ENCODE measurements at places on chromosomes 2 and 18.

- DNase-seq, result no peak
These were observed 72.3 kb downstream of the SLC66A3 start for GRCh38 chr2:11227595-11227994.

DNA sequence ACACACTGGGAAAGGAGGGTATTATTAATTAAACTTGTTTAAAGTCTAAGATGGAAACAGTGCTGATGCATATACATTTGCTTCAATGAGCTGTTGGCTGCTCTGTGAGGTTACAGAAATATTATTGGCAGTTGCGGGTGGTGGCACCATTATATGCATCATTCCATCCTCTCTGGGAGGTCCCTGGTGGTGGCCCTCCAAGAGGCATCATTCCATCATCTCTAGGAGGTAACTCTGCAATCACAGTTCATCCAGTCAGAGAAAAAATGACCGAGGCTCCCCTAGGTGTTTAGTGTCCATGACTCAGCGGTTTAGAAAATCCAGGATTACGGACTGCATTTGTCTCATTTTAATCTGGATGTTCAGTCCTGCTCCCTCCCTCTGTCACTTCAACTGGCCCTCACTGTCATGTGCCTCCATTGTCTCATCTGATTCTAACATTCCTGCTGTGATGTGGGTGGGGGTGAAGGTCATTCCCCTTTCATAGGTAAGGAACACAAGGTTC is 15.4 kb downstream of the AFF3 start:
- no peak for DNase-seq

DNA sequence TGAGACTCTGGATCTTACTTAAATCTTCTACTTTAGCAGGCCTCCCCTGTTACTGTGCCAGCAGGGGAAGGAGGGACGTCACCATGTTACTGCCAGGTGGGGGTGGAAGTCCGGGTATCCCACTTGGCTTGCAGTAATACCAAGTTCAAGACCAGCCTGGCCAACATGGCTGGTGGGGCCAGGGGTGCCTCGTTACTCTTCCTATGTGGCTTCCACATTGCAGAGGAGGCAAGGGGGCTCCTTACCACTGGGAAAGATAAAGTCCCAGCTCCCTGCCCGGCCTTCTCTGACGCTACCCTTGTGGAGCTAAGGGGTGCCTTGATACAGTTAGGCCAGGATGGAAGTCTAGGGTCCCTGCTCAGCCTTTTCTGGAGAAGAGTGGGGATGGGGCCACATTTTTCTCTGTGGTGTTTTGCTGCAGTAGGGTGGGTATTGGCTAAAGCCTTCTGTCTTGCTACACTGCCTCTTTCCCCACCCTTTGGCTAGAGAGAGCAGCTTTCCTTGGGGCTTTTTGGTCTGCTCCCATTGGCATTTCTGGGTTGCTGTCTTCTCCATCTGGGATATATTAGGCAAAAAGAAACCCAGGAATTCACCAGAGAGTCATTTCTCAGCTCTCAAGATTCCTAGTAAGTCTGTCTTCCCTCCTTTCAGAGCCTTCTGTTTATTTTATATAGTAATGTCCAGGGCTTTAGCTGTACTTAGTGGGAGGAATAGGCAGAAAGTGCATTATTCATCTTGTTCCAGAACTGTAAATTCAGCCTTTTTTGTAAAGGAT is 21.9 kb downstream of the ELMOD3 start:
- no peak for DNase-seq

DNA sequence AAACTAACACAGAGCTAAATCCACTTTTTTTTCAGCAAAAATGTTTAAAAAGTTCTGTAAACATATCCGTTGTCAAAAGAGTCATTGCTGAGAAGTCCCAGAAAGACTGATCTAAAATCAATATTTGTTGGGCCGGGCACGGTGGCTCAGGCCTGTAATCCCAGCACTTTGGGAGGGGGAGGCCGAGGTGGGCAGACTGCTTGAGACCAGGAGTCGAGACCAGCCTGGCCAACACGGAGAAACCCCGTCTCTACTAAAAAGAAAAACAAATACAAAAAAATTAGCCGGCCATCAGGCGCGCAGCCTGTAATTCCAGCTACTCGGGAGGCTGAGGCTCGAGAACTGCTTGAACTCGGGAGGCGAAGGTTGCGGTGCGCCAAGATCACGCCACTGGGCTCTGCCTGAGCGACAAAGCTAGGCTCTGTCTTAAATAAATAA is 1.4 kb downstream of the OLA1 start:
- no peak for DNase-seq

DNA sequence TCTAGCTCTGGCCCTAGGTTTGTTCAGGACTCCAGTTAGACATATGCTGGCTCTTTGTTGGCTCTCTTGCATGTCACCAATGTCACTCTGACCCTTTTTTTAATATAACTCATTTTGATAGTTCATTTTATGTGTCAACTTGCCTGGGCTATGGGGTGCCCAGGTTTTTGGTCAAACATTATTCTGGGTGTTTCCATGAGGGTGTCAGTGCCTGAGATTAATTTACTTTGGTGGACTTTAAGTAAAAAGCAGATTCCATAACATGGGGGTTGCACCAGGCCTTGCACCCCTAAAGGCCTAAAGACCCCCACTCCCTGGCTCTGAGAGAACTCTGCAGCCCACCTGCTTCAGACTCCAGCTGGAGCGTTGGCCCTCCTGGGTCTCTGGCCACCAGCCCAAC is 48.1 kb upstream of the SNTG2 start:
- DNase-seq, result no peak

DNA sequence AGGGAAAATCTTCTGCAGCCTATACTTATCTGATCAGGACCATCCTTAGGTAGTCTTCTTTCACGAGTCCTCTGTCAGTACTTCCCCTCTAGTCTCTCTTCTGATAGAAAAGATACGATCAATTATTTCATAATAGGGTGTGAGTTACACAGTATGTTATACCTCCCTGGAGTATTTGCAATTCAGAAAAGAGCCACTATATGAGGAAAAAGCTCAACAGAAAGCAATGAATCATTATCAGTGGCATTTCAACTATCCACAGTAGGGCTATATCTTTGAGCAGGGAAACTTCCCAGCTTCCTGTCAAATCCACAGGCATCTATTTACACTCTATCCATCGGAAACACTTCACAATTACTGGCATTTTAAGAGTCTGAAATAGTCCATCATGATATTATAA is 105.3 kb upstream of the ACVR2A start:
- no peak for DNase-seq

GRCh38 chr18:52869942-52870907 is 530.2 kb downstream of the DCC start:
- DNase-seq, result no peak

- no peak for DNase-seq
These were observed 107.3 kb downstream of the MTCL1 start for GRCh38 chr18:8812631-8813030.

- DNase-seq, result no peak
These were observed 253.2 kb upstream of the COL3A1 start for GRCh38 chr2:188720811-188721605.

DNA sequence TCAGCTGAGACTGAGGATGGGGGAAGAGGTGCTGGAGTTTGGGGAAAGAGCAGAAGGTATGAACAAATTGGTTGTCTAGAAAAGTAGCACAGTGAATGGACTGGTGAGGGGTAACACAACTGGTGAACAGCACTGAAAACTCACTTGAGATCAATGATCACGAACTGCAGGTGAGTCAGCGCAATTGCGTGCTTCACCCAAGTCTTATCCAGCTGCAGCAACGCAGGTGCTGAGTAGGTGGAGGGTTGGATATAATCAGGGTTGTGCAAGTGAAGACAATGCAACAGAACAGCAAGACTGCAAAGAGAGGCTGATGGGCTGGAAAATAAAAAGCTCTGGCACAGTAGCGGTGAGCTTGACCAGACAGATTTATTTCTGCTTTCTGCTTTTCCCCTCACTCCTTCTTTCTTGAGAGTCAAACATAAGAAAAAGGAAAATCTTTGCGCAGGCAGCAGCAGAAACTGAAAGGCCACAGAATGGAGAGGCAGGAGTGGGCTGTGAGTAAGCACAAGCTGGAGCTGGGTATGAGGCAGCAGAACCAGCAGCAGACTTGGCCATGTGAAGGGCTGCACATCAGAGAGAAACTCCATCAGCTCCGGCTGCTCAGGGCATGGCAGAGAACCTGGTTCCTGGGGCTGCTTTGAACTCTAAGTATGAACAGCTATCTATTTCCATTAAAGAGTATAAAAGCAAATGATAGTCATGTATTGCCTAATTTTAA is 99.4 kb upstream of the ARL5A start:
- no peak for DNase-seq

- DNase-seq, result no peak
These were observed 57.0 kb upstream of the TXNDC2 start for GRCh38 chr18:9828506-9829396.

GRCh38 chr2:96601382-96602292 is 36.5 kb downstream of the KANSL3 start:
- no peak for DNase-seq

DNA sequence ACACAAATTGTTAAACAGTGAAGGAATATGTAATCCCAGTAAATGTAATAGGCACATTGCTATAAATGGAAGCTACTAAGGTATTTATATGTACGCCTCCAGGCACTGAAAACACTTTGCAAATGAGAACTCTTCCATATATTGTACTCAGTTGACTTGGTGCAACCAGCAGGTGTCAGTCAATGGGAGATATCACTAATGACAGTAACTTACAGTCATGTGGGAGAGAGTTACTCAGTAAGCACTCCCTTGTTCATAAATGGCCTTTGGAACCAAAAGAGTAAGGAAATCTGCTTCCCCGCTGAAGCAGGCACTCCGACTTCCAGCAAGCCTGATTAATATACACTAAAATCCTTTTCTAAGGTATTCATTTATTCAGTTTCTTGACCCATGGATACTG is 5.9 kb downstream of the MDH1 start:
- no peak for DNase-seq

- DNase-seq, result no peak
These were observed 101.4 kb downstream of the MYOM1 start for GRCh38 chr18:3118195-3119010.

- no peak for DNase-seq
These were observed 100.3 kb downstream of the DPP10 start for GRCh38 chr2:114542695-114543094.

- no peak for DNase-seq
These were observed 282.9 kb upstream of the RGPD4 start for GRCh38 chr2:107543793-107544192.

GRCh38 chr2:168143813-168144212 is 103.6 kb downstream of the STK39 start:
- DNase-seq, result no peak

DNA sequence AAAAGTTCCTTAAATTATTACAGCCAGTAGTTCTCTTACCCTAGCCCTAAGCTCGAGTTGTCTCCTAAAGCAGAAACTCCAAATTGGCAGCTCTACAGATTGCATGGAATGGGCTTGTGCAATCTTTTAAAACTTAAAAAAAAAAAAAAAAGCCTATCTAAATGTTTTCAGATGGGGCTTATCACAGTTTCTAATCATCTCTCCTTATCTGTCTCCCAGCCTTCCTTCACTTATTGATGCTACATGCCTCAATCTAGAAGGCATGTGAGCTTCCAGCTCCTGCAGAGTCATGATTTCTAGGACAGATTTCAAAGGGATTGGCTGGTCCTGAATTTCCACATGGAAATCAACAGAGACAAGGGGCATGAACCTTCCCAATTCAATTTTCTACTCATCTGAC is 33.1 kb upstream of the PELI1 start:
- DNase-seq, result no peak

DNA sequence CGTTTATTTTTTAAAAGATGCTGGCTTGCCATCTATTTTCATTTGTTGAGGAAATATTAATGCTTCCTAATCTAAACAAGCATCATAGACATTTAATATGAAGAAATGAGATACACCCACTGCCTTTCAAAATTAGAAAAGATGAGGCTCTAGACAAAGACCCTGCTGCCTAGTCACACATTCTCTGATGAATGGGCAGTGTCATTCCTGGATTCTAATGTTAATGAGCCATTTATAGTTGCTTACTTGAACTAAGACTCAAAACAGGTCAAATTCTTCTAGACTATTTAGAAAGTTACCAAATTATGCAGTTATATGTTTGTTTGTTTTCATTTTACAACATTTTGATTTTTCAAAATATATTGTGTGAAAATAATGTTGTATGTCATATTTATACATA is 237.6 kb downstream of the CDH7 start:
- DNase-seq, result no peak

- no peak for DNase-seq
These were observed 510.2 kb downstream of the ZNF516 start for GRCh38 chr18:75984853-75985252.

DNA sequence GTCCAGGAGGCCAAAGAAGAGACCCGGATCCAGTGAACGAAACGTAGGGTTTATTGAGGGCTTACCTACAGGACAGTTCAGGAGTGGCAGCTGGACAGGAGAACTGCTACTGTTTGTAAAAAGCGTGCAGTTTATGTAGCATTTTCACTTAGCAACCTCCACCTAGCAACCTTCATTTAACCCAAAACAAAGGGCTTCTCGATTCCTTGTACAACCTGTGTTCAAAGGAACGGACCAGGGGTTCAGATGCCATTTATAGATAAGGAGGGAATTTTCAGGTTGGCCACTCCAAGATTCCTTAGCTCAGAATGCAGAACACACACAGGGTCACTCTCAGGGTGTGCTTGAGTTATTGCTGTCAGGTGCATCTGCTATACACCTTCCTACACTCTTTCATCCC is 65.1 kb upstream of the YWHAQ start:
- no peak for DNase-seq

DNA sequence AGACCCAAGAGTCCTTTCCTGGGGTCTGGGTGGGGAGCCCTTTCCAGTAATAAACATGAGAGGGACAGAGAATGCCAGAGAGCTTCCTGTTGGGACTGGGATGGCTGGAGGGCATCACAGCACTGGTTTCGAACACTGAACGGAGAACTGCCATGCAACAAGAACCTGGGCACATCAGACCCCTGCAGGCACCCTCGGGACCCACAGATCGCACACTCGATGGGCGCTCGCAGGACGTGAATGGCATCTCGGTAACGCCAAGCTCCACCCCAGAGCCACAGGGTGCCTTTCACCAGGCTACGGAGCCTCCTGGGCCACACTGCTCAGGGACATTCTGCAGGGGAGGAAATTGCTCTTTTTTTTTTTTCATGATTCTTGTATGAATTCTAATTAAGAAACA is 25.1 kb downstream of the SLC66A2 start:
- no peak for DNase-seq

DNA sequence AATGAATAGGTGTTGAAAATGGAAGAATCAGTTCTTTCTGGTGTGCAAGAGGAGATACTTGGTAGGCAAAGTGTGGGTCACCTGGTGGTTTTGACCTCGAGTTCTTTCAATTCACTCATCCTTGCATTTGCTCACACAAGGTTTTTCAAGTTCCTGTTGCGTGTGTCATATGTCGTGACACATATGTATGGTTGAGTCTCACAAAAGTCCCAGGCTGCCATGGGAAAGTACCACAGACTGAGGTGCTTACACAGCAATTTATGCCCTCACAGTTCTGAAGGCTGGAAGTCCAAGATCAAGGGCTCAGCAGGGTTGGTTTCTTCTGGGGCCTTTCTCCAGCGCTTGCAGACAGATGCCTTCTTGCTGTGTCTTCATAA is 64.4 kb downstream of the NCK2 start:
- DNase-seq, result no peak

GRCh38 chr2:197339496-197340220 is 29.1 kb upstream of the ANKRD44 start:
- no peak for DNase-seq

Data from stimulated activated naive CD4-positive, alpha-beta T cell (primary cell).